Amniotic stem cell (primary cell): ENCODE measurements at places on chromosomes 3 and 15.
A peak's percentile ranks its signal among the peaks of the same experiment; 100 is the strongest.

- no peak for DNase-seq
Observed at GRCh38 chr3:120798346-120798745, 55.8 kb downstream of the GTF2E1 start.

DNA sequence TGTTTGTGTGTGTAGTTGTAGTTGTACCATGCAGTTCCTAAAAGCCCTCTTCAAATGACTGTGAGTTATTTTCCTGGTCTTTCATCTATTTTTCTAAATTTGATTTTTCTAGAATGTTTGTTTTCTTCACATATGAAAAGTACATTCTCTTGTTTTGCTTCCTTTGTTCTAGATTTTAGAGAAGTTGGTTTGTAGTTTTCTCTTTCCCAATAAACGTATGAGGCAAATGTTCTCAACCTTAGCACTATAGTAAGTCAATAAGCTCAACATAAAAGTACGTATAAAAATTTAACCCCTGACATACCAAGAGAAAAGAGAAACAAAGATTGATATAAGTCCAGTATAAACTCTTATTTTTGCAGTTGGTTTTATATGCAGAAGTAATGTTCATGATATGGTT, 74.7 kb downstream of the IL1RAP start:
- DNase-seq, result no peak

GRCh38 chr15:79775821-79776220, 121.0 kb downstream of the MTHFS start:
- DNase-seq, result no peak

DNA sequence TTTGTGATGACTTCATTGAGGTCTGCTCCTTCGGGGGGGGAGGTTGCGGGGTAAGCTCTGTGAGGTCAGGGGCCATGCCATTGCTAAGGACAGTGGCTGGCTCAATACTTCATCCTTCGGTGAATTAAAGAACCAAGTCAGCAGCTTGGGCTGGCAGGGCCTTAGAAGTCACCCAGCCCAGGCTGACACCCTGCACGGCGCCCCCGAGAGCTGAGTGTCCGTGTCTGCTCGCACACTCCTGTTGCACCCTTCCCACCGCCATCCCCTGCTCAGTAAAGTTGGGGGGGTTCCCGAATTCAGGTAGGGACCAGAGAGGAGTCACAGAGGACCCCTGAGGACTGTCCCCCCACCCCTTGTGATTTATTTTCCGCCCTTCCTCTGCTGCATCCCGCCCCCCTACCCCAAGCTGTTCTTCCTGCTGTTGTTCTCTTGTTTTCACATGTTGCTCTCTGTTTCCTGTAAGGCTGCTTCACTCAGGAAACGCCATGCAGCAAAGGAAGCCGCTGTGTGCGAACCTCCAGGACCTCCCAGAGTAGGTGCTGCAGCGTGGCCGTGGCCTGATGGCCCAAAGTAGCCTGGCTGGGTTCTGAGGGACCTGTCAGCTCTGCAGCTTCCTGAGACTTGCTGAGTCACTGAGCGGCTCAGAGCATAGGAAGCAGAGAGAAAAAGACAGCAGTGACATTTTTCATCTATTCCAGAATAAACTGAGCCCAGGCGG, 14.4 kb downstream of the EFCC1 start:
- no peak for DNase-seq

GRCh38 chr3:63555767-63556166, 96.7 kb upstream of the SNTN start:
- no peak for DNase-seq

DNA sequence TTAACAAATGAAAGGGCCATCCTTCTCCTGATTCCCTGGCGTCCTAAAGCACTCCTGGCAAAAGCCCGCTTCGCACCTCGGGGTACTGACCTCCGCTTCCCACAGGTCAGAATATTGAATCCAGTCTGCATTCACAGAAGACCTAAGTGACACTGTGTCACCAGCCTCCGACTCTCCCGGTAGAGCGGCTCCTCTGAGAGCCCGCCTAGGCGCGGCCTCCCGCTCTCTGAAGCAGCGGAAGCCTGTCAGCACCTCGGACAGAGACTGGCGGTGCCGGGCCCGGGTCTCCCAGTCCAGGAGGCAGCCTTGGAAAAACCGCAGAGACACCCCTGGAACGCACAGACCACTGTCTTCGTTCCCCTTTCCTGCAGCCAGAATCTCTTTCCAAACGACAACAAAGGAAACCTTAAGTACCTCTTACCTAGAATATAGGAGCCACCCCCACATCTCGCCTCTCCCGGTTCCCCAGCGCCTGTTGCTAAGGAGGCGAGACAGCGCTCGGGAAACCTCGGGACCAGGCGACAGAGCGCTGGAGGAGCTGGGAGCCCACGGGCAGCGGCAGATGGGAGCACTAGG, 1.2 kb downstream of the GABRB3 start:
- no peak for DNase-seq

GRCh38 chr3:129018751-129019150, 17.6 kb downstream of the EFCC1 start:
- DNase-seq, result no peak

GRCh38 chr3:81477740-81478139, 283.7 kb downstream of the GBE1 start:
- no peak for DNase-seq

- DNase-seq, result no peak
Observed at GRCh38 chr15:73141216-73141900, 89.1 kb downstream of the NEO1 start.

GRCh38 chr15:38823263-38823662, 258.6 kb upstream of the RASGRP1 start:
- DNase-seq, result no peak

DNA sequence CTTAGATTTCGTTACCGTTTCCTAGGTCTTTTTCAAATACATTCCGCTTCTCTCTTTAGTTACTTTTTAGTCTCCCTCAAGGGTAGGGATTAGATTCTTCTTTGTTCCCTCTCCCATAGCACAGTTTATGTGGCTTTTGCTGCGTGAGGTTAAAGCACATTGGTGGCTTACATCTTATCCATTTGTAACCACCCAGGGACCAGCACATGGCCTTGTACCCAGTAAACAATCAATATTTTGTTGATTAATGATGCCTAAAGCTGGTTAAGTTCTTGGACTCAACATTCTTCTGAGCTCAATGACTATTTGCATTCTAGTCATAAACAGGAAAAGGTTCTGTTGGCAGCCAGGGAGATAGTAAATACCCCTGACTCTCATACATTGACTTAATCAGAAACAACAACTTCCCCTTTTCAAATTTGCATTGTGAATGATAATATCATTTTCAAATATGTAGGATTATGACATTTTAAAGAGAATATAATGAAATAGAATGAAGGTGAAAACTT, 60.2 kb downstream of the CACNA1D start:
- DNase-seq, result no peak

- no peak for DNase-seq
Observed at GRCh38 chr3:127899200-127899599, 15.8 kb upstream of the KBTBD12 start.

- DNase-seq, result no peak
Observed at GRCh38 chr3:182904164-182904563, 76.2 kb downstream of the DCUN1D1 start.

DNA sequence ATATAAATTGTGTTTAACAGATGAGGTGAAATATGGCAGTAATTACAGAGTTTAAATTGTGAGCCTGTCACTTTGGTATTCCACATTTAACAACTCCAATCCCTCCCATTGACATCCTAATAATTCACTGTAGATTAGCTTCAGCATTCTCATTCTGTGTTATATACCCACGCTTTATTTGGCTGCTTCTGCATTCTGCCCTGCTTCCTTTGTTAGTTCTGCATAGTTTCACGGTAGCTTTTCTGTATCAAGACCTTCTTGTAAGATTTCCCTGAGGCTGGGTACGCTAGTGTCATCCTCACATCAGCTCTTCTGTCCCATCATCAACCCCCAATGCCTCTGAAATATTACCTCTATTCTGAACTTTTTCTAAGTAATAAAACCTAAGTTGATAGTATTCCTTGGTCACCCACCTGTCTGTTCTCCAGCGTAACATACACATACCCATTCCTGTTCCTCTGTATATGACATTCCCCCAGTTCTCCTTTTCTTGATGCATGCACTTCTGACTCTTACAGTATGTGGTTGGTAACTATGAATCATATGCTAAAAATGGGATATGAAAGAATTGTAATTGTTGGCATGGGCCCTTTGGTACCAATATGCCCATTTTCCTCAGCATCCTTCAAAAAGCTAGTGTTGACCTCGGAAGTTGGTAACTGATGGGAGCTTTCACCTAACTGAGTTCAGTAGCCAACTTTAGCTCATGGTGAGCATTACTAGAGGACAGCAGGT, 171.2 kb downstream of the KLHL25 start:
- no peak for DNase-seq

DNA sequence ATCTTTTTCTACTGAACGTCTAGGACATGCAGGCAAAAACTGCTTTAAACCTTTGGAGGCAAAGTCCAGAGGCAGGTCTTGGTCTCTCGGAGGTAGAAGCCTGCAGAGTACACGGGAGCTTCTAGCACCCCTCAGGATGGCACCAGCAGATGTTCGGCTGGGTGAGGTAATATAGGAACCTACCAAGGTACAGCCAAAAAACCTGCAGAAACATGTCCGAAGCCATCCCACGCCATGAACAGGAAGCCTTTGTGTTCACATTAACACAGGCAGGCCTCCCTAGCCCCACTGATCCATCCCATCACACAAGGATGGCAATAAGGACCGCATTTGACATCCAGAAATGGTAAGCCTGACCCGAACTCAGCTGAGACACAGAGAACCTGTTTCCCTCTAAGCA, 157.9 kb upstream of the HES1 start:
- no peak for DNase-seq

GRCh38 chr15:27342991-27343390, 372.0 kb downstream of the GABRG3 start:
- DNase-seq, result no peak

DNA sequence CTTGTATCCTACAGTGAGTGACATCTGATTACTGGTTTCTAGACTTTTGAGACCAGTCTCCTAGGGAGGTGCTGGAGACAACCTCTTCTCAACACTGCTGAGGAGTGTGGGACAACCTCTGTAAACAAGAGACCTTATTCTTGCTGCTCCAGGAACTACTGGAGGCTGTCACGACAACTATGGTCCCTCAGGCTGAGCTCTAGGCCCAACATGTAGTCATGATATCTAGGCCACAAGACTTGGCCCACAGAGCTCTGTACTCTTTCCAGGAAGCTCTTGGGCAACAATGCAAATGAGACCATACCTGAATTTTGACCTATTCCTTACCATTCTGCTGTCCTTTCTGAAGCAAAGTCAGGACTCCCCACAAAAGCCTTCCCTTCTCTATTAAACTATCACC, 24.3 kb upstream of the HEG1 start:
- DNase-seq, result no peak

- no peak for DNase-seq
Observed at GRCh38 chr3:19527746-19528145, 379.4 kb downstream of the KCNH8 start.

DNA sequence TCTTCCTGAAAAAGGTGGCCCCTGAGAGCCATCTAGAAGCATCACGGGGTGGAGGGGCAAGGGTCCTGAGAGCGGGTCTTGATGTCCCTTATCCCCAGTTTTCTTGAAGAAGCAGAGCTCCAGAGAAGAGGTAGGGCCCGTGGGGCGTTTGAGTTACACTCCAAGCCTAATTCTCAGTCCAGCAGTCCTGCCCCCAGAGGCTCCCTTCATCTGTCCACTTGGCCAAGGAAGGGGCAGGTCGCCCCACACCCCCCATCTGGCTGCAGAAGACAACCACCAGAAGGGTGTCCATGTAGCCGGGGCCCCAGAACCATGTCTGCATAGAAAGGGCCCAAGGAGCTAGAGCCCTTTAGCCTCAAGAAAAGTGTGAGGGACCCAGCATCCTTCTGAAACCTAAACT, 25.5 kb upstream of the RPL32 start:
- DNase-seq, result no peak

- DNase-seq, result peak; percentile 24
Observed at GRCh38 chr3:90055666-90056065, 948.2 kb downstream of the EPHA3 start.

DNA sequence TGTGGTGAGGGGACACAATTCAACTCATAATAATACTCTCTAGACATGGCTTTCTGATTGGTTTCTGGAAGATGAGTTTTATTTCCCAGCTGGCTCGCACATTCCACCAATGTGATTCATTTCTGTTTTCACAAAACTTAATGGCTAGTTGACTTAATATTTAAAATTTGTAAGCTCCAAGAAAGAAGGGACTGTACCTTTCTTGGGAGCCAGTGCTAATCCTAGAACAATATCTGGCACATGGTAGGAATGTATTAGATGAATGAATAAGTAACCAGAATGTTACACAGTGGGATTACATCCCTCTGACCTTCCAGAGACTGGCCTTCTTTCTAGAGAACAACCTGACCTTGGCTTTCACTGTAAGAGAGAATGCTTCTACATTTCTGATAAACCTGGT, 262.8 kb downstream of the RORA start:
- no peak for DNase-seq

- peak; percentile 87 for DNase-seq
Observed at GRCh38 chr15:67065531-67066005, at the start of gene SMAD3. Gene SMAD3 (plus strand): TSS chr15:67065602. CDS start chr15:67066155, 553 bp downstream.
